ENCODE measurements at places on chromosomes 11 and 22. TPM values are rescaled to one million over a fixed set of nuclear protein-coding genes. Genes with fewer than 3 reads are reported as not detected.
A peak's percentile ranks its signal among the peaks of the same experiment; 100 is the strongest.

- peak; percentile 58 for DNase-seq
Measured at GRCh38 chr11:130131961-130132850, 27.4 kb upstream of the ST14 start.

The IGLL1 gene
- polyA plus RNA-seq = 0.28 TPM

GRCh38 chr11:115874843-115875242 is 370.6 kb upstream of the CADM1 start:
- DNase-seq = no peak

- DNase-seq = peak; percentile 84
Measured at GRCh38 chr22:44698531-44699421, 3.2 kb upstream of the PRR5 start.
